ENCODE measurements at places on chromosomes 1 and 21.

DNA sequence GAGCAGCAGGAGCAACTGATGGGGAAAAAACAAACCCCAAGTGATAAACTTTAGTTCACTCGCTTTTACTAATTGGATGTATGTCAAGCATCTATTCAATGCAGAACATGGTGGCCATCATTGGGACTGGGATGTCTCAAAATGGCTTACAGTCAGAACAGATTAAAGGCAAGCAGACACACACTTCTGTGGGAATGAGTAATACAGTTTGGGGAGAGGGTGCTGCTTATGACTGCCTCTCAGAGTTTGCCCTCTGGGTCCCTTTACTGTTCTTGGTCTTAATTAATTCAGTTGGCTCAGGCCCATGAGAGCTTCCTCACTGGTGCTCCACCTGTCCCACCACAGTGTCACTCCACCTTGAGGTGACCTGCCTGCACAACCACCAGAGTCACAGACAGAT is 119.5 kb downstream of the TBX19 start:
- no peak for DNase-seq

- peak; percentile 69 for DNase-seq
Observed at GRCh38 chr1:210624722-210625121, 296.0 kb downstream of the HHAT start.

- no peak for DNase-seq
Observed at GRCh38 chr1:54995835-54996234, 2.9 kb upstream of the BSND start.

DNA sequence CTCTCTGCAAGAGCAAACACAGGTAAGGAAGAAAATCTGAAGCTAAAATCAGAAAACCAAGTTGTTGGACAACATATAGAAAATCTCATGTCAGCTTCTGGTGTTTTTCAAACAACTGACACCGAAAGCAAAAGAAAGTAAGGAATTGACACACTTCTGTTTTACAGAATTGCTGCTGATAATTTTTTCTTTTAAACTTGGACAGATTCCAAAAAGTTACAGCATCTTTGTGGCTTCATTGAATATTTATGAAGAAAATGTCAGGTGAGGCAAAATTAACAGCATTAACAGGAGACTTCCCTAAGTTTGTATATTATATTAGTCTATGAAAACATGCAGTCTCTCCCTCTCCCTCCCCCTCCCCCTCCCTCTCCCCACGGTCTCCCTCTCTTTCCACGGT is 14.9 kb upstream of the CTSS start:
- DNase-seq, result no peak

- no peak for DNase-seq
Observed at GRCh38 chr21:22582026-22582425, 1583.8 kb downstream of the NCAM2 start.

- DNase-seq, result no peak
Observed at GRCh38 chr1:72283022-72283306, 625 bp upstream of the NEGR1 start.

DNA sequence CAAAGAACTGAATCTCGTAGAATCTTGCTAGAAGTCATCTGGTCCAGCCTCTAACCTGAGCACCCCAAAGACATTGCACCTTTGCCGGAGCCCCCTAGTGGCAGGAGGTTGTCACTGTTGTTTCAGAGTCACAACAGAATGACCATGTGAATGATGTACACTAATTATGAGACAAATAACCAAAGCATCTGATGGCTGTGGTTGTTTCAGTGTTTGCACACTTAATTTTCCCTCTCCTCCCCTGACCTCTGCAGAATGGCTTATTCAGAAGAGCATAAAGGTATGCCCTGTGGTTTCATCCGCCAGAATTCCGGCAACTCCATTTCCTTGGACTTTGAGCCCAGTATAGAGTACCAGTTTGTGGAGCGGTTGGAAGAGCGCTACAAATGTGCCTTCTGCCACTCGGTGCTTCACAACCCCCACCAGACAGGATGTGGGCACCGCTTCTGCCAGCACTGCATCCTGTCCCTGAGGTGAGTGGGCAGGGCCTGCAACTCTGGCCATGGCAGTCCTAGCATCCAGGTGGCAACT is 26.4 kb downstream of the TRAF5 start:
- DNase-seq, result no peak

DNA sequence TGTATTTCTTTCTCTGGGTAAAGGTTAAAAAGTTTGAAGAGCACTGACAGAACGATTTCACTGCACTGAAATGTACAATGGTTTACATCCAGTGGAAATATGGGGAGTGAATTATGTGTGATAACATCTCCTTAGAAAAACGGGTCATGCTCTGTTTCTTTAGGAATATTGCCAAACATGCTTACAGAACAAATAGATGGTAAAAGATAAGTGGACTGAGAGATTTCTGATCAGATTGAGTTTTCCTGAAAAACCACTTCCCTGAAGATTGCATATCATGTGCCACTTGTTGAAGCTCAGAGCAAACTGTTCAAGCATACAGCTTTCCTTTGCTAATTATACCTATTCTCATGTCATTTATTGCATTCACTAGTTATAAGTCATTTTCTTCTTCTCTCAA is 29.9 kb upstream of the DISP1 start:
- no peak for DNase-seq

- no peak for DNase-seq
Observed at GRCh38 chr1:179314928-179315327, 21.3 kb downstream of the SOAT1 start.

GRCh38 chr1:29993950-29994349 is 729.4 kb downstream of the MATN1 start:
- DNase-seq, result no peak

GRCh38 chr1:167512046-167512654 is 6.2 kb downstream of the CD247 start:
- no peak for DNase-seq

GRCh38 chr21:25029580-25029979 is 577.7 kb downstream of the MRPL39 start:
- no peak for DNase-seq

- DNase-seq, result no peak
Observed at GRCh38 chr1:24874056-24874455, 56.0 kb downstream of the RUNX3 start.

GRCh38 chr1:171313319-171313834 is 606 bp upstream of the FMO4 start:
- DNase-seq, result no peak

GRCh38 chr1:248710305-248710900 is 7.8 kb upstream of the OR14I1 start:
- DNase-seq, result no peak

GRCh38 chr1:67004176-67004575 is 49.8 kb downstream of the SLC35D1 start:
- no peak for DNase-seq

GRCh38 chr1:68322837-68323687 is 90.7 kb upstream of the WLS start:
- peak; percentile 21 for DNase-seq
